Activated CD8-positive, alpha-beta memory T cell treated with anti-CD3 and anti-CD28 coated beads for 1 hour (primary cell): ENCODE measurements at places on chromosomes 7 and 10.

DNA sequence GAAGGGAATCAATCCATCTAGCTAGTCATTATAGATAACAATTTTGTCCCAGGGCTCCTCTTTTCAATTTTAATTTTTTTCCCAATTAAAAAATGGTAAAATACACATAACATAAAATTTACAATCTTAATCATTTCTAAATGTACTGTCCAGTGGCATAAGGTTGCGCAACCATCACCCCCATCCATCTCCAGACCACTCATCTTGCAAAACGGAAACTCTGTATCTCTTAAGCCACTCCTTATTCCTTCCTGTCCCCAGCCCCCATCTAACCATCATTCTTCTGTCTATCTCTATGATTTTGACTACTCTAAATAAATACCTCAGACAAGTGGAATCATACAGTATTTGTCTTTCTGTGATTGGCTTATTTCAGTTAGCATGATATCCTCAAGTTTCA lies 46.1 kb upstream of the RAB18 start:
- DNase-seq = no peak

GRCh38 chr7:39432368-39432767 lies 133.8 kb upstream of the YAE1 start:
- no peak for DNase-seq

DNA sequence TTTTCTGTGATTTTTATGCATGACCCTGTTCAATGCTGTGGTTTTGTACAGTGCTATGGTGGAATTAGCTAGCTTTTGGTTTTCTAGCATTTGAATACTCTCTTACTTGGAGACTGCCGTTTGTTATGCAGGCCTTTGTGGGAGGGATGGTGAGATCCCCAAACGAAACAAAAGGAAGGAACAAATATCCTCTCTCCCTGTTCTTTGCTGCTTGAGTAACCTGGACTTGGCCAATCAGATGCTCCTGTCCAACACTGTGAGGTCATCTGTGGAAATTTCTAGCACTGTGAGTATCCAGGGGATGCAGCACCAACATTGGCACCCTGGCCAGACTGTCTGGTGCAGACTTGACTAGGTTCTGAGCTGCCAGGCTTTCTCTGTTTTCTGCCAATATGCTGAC lies 314.4 kb downstream of the ANKRD30A start:
- no peak for DNase-seq

- no peak for DNase-seq
These were observed 107.2 kb upstream of the EEPD1 start for GRCh38 chr7:36045830-36046341.

- no peak for DNase-seq
These were observed 4.5 kb downstream of the KAZALD1 start for GRCh38 chr10:101066146-101066895.

- DNase-seq = no peak
These were observed 62.4 kb downstream of the TMEM209 start for GRCh38 chr7:130142654-130143333.

DNA sequence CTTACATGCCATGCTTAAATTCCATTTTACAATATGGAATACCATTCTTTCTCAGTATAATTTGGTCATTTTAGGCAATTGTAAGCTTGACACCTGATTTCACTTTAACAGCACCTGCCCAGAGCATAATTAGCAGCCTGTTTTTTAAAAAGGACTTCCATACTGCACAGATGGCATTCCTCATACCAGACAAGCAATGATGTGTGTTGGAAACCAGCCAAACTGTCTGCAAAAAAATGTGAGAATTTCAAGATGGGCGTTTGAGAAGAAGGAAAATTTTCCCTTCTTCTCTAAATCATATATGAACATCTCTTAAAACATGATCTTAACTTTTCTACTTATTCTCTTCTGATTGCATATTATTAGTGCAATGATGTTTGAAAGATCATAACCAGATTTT lies 40.4 kb upstream of the AGMO start:
- no peak for DNase-seq

DNA sequence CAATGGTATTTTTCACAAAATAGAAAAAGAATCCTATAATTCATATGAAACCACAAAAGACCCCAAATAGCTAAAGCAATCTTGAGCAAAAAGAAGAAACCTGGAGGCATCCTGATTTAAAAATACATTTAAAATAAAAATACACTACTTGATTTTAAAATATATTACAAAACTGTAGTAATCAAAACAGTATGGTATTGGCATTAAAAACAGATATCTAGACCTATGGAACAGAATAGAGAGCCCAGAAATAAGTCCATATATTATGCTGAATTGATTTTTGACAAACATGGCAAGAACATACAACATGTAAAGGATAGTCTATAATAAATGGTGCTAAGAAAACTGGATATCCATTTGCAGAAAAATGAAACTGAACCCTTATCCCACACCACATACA lies 34.8 kb downstream of the CUBN start:
- DNase-seq = no peak
